ENCODE measurements at places on chromosomes 16 and 17. TPM values are rescaled to one million over a fixed set of nuclear protein-coding genes. Genes with fewer than 3 reads are reported as not detected.

The CCL7 gene
- total RNA-seq, result not detected

GRCh38 chr17:57750109-57750871, 5.2 kb upstream of the CCDC182 start:
- H3K27ac ChIP-seq, result no peak overlapping the region
- no peak for DNase-seq
- no peaks in the 10 kb centered on the region for H3K4me1 ChIP-seq
- no peak overlapping the region for H3K4me3 ChIP-seq
- no peaks in the 10 kb centered on the region for H3K27me3 ChIP-seq
- H3K36me3 ChIP-seq, result no peaks in the 10 kb centered on the region

DNA sequence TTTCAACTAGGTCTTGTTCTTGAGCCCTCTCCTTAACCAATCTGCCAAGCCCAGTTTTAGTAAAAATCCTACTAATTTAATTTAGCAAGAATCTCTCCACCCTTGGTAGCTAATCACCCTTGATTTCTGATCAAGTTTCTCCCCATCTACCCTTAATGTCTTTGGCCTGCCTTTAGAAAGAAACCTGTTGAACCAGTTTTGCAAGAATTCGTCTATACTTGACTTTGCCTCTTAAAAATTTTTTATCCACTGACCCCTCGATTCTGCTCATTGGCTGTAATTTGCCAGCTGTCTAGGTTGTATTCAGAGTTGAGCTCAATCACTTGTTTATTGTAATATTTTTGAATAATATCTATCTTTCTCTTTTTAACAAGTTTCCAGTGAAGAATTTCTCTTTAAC, 1138.5 kb downstream of the CDH11 start:
- no peaks in the 10 kb centered on the region for H3K36me3 ChIP-seq
- no peaks in the 10 kb centered on the region for H3K4me1 ChIP-seq
- no peaks in the 10 kb centered on the region for H3K27me3 ChIP-seq
- no peak overlapping the region for H3K4me3 ChIP-seq
- DNase-seq, result no peak

The GP1BA gene
- total RNA-seq, result not detected

The PTX4 gene
- not detected for total RNA-seq

All from breast epithelium (tissue), 4 donors.